PC-9 (cell line): ENCODE measurements at places on chromosomes 5 and 9.

DNA sequence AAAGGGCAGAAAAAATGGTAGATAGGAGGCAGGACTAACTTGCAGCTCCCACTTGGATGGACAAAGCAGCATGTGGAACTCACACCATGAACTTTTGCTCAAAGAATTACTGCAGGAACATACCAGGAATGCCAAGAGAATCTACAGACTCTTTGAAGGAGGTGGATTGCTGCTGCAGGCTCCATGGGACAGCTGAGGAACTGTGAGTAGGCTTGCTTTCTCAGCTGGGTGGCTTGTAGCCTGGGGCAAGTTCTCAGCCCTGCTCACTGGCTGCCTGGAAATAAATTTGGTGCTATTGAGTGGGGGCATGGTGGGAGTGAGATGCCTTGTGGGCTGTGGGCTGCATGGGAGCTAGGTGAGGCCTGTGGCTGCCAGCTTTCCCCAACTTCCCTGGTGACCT is 574.5 kb downstream of the PRELID2 start:
- no peak for DNase-seq

DNA sequence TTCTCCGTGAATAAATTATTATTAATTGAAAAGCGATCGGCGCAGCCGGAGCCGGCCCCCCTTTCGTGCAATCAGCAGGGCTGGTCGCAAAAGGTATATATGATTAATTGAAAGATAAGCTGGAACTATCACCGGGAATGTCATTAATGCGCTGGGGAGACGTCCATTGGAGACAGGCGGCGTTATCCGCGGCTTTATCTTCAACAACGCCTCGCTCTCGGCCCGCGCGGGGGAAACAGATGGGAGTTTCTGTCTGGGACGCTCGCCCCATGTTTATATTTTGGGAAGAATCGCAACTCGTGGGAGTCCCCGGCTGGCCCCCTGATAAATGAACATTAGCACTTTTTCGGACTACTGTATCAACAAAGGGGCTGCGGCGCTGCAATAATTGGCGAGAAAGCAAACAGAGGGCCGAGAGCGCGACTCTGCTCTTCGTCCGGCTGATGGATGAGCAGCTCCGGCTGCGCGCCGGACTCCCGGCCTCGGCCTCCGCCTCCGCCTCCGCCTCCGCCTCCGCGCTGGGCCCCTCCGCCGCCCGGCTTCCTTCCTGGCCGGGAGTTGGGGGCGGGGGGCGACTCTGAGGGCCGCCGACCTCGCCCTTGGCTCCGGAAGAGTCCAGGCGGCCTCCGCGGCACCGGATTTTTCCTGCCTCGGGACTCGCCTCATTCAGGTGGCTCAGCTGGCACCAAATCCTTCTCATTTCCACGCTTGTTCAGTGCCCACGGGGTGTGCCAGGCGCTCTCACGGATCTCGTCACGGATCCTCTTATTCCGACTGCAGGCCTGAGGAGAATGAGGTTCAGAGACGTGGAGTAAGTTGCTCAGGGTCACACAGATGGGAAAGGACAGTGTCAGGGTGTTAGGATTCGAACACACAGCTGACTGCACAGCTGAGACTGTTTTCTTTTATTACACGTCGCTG is 3.6 kb upstream of the NKX2-5 start:
- no peak for DNase-seq

DNA sequence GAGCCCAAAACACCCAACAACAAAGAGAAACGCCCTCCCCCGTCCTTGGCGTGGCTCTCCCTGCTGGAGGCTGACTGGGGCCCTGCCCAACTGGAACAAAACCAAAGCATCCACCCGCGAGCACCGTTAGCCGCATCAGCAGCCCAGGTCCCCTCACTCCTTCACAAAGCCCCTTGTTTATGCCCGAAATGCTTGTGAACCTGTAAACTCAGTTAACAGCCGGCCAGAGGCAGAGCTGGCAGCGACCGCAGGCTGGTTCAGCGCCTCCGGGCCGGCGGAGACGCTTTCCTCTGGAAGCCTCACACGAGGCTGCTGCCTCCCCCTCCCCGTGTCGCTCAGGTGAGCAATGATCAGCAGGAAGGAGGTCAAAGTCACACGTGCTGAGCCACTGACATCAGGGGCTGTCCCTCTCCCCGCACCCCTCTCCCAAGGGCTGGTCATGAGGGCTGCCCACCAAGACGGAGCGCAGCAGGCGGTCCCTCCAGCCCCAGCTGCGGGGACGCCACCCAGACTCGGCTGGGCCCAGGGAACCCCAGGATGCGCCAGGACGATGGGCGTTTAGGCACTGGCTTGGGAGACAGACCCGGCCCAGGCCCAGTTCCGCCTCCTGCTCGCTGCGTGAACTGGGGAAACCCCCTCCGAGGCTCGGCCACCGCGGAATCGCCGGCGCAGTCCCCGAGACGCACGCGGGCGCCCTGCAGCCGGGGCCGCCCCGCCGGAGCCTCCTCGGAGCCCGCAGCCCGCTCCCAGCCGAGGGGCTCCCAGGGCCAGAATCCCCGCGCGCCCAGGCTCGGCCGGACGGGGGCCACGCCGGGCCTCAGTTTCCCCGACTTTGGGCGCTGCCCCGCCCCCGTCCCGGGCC is 563 bp downstream of the SNAPC4 start:
- peak; percentile 31 for DNase-seq

GRCh38 chr9:112411626-112412027 is 31.7 kb downstream of the HSDL2 start:
- no peak for DNase-seq

DNA sequence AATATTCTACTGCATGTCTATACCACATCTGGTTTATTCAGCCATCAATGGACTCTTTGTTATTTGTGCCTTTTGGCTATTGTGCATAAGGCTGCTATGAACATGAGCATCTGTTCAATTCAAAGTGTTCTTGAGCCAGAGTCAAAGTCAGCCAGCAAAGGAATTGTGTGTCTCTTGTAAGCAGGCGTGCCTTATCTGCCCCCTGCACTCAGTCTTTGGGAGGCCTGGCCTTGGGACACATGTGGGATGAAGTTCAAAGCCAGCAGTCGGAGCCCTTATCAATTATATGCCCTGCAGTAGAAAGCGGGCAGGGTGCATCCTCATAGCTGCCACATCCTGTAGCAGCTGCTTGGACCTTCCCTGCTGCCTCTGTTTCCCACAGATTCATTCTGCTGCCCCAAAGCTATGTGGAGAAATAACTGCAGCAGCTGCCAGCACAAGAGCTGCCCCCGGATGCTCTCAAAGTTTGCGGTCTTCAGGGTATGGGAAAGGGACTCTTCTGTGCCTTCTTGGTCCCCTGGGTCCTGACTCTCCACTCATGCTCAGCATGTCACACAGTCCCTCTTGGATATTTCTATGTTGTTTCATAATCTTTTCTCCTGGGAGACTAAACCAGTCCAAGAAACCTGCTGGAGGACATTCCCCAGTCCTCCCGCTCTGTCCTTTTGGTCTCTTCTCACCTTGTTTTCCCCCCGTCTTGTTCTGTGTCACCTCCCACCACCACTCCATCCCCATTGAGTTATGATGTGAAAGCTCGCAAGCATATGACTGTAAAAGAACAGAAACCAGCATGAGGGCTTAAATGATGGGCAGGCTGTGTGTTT is 35.9 kb downstream of the STOM start:
- peak; percentile 59 for DNase-seq

GRCh38 chr9:18595597-18595996 is 121.6 kb downstream of the ADAMTSL1 start:
- no peak for DNase-seq

GRCh38 chr9:26437056-26437711 is 455.4 kb downstream of the CAAP1 start:
- no peak for DNase-seq

DNA sequence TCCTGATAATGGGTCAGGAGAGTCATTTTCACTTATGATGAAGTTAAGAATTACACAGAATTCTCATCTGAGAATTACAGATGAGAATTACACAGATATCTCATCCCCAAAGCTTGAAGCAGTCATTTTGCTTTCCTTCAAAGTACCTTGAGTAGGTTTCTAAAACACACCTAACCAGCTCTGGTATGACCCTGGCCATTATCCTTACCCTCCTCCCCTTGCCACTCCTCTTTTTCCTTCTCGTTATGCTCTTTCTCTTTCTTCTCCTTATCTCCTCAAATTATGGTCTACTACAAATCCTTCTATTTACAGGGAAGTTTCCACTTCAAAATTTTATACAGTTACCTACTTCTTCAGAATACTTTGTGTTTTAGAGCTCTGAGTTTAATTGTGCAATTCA is 44.5 kb downstream of the MEF2C start:
- no peak for DNase-seq
